ENCODE measurements at places on chromosomes 4 and X. TPM values are rescaled to one million over a fixed set of nuclear protein-coding genes. Genes with fewer than 3 reads are reported as not detected.

- no peak for DNase-seq
Observed at GRCh38 chr4:143372093-143372915, 35.6 kb downstream of the GAB1 start.

GRCh38 chr4:179467878-179468277, 2025.6 kb upstream of the AGA start:
- DNase-seq: no peak

DNA sequence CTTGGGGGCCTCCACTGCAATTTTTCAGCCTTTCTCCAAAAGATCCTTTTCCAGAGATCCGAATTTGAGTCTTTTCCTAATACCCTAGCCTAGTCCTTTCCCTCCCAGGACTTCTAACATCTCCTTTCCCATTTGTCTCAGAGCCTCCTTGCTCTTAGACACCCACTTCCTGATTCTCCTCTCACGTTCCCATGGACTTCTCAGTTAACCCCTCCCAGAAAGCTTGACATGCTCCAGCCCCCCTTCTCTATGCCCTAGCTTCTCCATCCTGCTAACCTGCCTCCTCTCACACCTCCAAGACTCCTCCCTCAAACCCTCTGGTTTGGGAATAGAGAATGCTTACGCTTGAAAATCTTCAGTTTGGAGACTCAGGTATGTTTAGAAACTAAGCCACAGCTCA, 2.5 kb downstream of the UBA1 start:
- DNase-seq: no peak

LIMCH1 gene
- 18.4 TPM for polyA plus RNA-seq

GRCh38 chrX:153557618-153558355, 40.3 kb downstream of the ATP2B3 start:
- DNase-seq: no peak

GRCh38 chr4:38759113-38759789, 23.5 kb downstream of the TLR10 start:
- DNase-seq: peak; percentile 28

SH3BP2 gene
- polyA plus RNA-seq: 18.8 TPM

SFRP2 gene
- polyA plus RNA-seq: 62.9 TPM

PSAPL1 gene
- not detected for polyA plus RNA-seq

GRCh38 chr4:65669111-65670019, 924 bp downstream of the EPHA5 start:
- DNase-seq: no peak

DNA sequence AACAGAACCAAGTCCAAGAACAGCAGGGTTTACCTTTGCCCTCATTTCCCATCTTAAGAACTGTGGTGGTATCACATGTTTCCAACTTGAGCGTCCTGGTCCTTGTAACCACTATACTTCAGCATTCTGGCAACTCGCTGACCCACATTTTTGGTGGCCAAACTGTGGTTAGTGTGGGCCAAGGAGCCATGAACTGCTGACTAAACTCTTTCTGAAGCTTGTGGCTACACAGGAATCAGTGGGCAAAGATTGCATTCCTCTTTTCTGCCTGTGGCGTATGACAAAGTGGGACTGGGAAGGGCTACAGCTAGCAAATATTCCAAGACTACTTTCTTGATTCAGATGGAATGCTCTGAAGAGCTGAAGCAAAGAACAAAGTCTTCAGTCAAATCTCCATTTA, 106.3 kb upstream of the MID1 start:
- DNase-seq: no peak

DNA sequence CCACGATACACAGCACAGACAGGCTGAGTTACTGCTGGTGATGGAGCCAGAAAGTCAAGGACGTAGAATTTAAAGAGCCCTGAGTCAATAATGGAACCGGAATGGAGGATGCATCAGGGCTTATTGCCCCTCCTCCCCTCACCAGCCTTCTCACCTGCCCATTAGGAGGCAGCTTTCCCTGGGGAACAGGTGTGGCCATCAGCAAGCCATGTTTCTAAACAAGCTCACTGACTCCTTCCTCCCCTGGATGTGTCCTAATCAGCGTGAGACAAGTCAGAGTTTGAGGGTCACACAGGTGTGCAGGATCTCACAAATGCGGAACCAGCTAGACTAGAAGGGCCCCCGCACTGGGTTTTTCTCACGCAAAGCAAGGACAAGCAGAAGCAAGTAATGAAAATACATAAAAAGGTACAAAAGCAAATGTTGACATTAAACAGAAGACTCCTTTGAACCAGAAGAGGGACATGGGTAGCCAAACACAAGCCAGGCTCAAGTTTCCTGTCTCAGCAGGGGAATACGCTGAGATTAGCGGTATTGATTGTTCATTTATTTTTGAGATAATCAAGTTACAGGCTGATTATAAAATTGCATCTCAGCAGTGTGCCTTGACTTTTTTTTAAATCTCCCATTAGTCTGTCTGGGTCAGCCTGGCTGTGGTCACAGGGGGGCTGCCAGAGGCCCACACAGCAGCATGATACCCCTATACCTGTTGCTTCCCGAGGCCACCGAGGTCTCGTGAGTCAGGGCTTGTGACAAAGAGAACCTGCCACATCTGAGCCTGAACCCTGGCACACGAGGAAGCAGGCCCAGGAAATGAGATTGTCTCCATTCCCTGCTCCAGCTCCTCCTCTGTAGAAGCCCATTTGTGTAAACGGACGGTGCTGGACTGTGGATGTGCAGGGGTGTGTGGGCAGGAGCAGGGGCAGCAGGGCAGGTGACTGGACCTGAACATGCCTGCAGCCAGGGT, 37.4 kb downstream of the CCKAR start:
- peak; percentile 41 for DNase-seq

NAP1L2 gene
- 6.4 TPM for polyA plus RNA-seq

DNA sequence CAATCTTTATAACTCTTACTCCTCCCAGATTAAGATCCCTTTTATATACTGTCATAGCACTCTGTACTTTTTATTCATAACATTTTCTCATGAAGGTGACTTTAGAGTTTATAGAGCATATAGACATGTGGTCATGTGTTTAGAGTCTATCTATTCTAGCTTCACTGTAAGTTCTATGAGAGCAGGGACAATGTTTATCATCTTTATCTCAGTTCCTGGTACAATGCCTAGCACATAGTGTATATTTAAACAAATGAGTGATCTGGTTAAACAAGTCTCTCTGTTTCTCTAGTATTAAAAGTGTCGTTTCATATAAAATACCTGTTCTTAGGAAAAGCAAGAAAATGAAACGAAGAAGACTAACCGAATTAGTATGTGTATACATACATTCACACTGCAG, 3.2 kb downstream of the CXCL6 start:
- no peak for DNase-seq

DNA sequence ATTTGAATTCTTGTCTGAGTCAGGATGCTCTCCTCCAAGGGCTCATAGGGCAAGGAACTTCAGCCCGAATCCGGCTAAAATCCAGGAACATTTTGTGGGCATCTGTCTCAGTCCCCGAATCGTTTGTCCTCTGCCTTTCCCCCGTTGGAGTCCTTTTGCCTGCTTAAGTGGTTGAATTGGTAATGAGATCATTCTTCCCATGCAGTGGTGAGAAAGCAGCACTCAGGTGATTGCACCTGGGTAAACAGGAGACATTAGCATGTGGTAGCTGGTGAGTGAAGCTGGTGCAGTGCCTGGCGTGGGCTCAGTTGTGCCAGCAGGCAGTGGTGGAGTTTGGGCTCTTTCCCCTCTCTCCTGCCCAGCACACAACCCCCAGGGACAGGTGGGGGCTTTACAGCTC, 61.9 kb upstream of the MTM1 start:
- DNase-seq: no peak

DNA sequence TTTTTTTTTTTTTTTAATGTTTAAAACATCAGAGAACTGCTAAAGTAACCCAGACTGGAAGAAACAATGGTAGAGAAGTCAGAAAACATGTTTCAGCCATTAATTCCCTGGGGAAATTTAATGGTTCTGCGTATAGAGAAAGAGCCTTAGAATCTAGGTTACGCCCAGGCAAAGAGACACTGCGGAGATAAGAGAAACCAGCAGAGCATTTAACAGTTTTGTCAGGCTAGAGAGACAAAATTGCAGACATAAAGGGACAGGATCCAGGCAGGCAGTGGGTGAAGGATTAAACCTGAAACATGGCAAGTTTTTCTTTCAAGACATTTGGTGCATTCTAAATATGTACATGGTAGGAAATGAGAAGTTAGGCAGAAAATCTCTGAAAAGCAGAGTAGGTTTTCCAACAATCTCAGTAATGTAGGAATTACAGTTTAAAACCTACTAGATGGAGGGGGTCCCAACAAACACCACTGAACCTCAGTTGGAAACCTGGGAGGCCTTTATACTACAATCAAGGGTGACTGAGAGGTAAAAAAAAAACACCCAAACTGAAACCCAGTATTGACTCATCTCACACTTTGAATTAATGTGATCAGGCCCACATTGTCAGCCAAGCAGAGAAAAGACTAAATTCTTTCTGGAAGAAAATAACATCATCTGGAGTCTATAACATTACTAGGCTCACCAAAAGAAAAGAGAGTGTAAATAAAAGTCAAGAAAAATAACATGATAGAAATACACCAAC, 254.2 kb upstream of the NWD2 start:
- DNase-seq: no peak

USP46 gene
- polyA plus RNA-seq: 7.3 TPM

GRCh38 chr4:52595001-52595400, 64.1 kb downstream of the USP46 start:
- DNase-seq: no peak

DNA sequence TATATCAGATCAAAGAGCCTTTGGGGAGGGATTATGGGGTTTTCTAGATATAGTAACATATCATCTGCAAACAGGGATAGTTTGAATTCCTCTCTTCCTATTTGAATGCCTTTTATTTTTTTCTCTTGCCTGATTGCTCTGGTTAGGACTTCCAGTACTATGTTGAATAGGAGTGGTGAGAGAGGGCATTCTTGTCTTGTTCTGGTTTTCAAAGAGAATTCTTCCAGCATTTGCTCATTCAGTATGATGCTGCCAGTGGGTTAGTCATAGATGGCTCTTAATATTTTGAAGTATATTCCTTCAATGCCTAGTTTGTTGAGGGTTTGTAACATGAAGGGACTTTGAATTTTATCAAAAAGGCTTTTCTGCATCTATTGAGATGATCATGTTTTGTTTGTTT, 25.6 kb upstream of the ABCB7 start:
- no peak for DNase-seq

DNA sequence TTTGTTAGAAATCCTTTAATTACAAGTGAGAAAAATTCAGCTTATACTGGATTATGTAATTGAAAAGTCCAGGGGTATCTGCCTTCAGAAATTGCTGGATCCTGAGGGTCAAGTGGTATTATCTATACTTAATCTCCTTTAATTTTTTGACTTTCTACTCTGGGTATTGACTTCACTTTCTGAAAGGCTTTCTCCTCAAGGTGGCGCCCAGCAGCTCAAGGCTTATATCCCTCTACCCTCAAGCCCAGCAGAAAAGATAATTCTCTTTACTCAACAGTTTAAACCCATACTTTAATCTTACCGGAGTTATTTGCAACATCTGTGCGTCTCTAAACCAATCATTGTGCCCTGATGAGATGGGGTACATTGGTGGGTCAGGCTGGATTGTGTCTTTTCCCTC, 129.5 kb downstream of the LARP7 start:
- no peak for DNase-seq

ADAMTS3 gene
- 1.5 TPM for polyA plus RNA-seq

- no peak for DNase-seq
Observed at GRCh38 chrX:96994093-96994492, 110.4 kb downstream of the RPA4 start.

RAB41 gene
- polyA plus RNA-seq: not detected

DNA sequence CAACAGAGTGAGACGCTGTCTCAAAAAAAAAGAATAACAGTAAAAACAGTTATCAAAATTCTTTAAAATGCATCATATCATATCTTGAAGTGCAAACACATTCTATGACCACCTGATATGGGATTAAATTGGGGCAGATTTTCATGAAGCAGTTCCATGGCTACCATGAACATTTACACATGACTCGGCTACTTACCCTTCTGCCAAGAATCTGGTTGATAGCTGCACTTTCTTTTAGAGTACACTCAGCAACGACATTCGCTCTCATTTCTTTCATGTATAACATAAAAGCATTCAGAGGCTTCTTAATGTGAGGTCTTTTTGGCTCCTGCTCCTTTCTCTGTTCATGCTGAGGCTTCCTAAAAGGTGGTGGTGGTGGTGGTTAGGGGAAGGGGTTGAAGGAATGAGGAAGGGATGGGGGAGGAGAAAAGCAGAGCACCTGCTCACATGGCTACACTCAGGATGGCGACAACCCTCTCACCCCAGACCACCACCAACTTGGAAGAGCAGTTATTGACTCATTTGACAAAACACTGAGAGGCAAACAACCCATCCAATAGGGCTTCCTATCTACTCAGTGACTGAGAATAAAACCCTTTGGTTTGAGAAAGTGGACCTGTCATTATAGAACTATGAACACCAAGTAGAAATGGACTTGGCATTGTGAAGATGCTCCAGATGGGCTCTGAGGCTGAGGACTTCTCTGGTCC, 88.5 kb downstream of the HADH start:
- DNase-seq: no peak

- DNase-seq: no peak
Observed at GRCh38 chr4:57544811-57545654, 434.8 kb upstream of the IGFBP7 start.

- no peak for DNase-seq
Observed at GRCh38 chr4:40185830-40186664, 10.8 kb upstream of the RHOH start.

REPS2 gene
- polyA plus RNA-seq: 1.3 TPM

PRDX4 gene
- polyA plus RNA-seq: 85.4 TPM

GRCh38 chr4:127748957-127749356, 18.8 kb downstream of the SLC25A31 start:
- no peak for DNase-seq

DNA sequence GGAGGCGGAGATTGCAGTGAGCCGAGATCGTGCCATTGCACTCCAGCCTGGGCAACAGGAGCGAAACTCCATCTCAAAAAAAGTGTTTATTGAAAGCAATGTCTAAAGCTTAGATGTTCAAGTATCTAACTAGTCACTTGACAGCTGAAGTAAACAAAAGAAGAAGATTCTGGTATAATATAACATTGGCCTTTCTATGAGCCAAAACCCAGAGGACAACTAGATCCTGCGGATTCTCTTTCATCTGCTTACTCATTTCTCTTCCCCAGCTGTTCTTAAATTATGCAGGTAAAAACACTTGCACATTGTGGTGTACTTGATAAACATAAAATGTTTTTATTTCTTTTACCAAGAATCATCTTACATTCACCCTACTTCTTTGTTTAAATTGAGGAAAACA, 24.1 kb upstream of the AREG start:
- no peak for DNase-seq

NAA11 gene
- not detected for polyA plus RNA-seq

DNA sequence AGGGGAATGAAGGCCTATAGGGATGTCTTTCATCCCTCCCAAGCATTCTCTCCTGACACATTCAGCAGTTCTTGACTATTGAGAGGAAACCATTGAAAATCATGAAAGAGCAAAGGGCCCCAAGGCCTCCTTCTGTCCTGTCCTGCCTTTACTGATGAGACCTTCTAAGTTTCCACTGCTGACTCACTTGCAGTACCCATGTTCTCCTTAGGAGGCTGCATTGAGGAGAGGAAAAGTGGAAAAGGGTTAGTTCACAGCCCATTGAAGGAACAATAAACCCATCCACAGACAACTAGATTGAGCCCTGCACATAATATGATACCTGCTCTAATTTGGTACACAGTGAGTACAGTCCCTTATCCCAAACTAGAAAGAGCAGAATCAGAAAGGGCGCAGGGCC, 115.1 kb upstream of the PNPLA4 start:
- no peak for DNase-seq

- no peak for DNase-seq
Observed at GRCh38 chrX:146224442-146224841, 406.8 kb downstream of the SLITRK2 start.

- DNase-seq: no peak
Observed at GRCh38 chrX:111511477-111511876, at the start of gene SERTM2. Gene SERTM2 (plus strand): TSS chrX:111511645. CDS start chrX:111518858, 7,213 bp downstream.
